ENCODE measurements at places on chromosomes 6 and 20.

- peak; percentile 41 for DNase-seq
These were observed 808 bp downstream of the ULBP1 start for GRCh38 chr6:149964308-149965193.

GRCh38 chr6:108002365-108003221, 44.6 kb upstream of the SEC63 start:
- no peak for DNase-seq

DNA sequence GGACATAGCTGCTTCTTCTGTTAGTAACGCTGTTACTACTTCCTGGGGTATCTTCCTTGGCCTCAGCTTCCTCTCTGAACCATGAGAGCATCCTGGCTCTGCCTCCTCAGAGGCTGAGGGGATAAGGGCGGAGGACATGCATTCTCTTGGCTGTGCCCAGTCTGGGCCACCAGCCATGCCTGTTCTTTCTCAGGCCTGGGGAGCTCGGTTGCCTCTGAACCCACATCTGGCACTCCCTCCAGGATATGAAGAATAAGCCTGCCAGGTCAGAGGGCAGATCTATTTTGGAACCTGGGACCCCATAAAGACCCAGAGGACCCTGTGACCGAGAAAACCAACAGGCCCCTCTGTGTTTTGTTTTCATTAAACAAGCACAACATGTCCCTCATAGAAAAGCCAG, 6.6 kb upstream of the ANGPT4 start:
- no peak for DNase-seq

DNA sequence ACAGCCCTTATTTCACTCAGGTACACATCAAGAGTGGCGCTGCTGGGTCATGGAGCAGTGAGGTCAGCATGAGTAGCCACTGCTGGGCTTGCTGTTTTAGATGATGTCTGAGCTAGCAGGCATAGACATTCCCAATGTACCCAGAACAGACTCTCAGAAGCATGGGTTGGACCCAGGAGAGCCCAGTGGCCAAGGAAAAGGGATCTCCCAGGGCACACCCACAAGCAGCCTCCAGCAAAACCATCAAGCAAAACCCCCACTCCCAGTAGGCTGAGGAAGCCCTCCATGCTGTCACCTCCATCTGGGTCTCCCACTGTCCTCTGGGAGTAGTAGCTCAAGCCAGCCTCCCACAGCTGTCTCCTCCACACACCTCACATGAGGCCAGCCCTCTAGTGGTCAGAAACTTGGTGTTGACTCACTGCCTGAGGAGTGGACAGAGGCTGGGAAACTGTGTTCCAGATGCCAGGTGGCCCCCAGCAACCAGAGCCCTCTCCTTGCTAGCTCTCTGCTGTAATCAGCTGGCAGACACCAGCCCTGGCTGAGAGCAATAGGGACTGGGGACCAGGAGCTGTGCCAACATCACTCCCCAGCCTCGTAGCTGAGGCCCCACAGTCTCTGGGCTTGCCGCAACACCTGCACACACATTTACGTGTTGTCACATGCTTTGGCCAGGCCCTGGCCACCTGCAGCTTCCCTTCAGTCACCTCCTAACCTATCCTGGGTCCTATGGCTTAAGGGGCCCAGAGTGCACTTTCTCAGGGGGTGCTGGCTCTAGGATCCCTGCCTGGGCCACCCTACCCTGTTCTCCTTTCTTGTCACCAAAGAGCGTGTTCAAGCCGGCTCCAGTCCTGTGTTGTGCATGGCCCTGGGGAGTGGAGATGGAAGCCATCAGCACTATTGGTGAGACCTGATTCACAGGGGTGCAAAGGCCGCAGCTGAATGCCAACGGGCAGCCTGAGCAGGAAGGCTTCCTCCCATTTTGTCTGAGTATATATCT, 1.9 kb upstream of the AP5S1 start:
- peak; percentile 70 for DNase-seq

DNA sequence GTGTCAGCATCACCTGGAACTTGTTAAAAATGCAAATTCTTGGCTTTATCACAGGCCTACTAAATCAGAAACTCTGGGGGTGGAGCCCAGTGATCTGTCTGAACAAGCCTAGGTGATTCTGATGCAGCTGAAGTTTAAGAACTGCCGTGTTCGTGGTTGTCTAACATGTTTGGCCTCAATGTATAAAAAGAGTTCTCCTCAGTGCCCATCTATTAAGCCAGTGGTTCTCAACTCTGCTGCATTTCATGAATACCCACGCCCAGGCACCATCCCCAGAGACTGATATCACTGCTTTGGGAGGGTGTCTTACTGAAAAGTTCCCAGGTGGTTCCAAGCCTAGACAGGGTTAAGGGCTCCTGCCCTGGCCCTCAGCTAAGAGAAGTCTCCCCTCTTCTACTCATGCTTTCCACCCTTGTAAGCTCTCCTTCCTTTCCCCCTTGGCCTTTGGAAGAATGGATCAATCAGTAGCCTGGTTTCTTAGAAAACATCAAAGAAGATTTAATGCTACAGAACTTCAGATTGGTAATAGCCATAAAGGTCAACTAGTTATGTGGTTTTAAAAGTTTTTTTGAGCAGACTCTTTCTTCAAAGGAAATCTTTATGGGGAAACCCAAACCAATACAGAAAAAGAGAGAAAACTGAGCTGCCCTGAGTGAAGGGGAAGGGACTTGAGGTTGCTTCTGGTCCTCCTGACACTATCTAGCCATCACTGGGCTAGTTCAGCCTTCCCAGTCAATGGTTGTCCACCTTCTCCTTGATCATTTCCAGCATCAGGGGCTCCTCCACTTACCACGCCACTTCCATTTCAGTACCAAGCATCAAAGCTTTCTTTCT, 38.9 kb upstream of the TNFAIP3 start:
- peak; percentile 45 for DNase-seq

GRCh38 chr6:41836660-41837052, 49.2 kb downstream of the TOMM6 start:
- DNase-seq, result no peak

- DNase-seq, result no peak
These were observed 144.0 kb downstream of the BCKDHB start for GRCh38 chr6:80250391-80250997.

GRCh38 chr6:93419304-93420162, at the start of gene EPHA7:
EPHA7 (minus strand) TSS chr6:93419559; CDS start chr6:93419341, 218 bp downstream.
- peak; percentile 86 for DNase-seq

DNA sequence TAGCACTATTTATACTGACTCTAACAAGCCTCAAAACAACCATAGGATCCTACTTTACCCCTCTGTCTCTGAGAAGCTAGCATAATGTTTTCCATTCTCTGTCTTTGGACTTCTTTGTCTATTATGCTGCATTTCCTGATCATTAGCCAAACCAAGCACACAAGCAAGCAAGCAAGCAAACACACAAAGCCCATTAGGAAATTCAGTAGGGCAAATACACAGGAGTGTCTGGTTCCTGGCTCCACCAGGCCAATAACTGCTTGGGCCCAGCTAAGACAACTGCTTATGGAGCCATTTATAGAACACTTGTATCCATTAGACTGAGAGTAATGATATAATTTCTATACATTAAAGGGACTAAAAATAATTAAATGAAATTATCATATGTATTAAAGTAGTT, 952.9 kb upstream of the EPHA7 start:
- DNase-seq, result no peak

DNA sequence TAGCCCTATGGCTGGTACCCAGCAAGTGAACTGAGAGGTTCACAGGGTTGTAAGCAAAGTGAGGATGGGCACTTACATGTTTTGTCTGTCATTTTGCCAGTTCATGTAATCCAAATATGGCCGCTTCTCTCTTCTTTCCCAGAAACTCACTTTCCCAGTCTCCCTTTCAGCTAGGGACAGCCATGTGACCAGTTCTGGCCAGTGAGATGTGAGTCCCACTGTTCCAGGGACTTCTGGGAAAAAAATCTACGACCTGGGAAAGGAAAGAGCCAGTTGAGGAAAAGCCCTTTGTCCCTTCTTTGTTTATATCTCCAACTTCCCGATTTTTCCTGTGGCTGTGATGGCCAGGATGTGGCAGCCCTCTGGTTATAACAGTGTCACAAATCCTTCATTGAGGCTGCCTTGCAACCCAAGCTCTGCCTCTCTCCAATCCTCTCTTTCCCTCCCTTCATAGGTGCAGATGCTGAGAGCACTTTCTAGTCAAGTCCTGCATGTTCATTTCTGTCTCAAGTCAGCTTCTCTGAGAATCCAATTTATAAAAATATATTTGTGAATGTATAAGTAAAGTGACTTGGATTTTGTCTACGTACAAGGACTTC, 148.6 kb upstream of the ZFP64 start:
- no peak for DNase-seq
